ENCODE measurements at places on chromosomes 2 and 18.

DNA sequence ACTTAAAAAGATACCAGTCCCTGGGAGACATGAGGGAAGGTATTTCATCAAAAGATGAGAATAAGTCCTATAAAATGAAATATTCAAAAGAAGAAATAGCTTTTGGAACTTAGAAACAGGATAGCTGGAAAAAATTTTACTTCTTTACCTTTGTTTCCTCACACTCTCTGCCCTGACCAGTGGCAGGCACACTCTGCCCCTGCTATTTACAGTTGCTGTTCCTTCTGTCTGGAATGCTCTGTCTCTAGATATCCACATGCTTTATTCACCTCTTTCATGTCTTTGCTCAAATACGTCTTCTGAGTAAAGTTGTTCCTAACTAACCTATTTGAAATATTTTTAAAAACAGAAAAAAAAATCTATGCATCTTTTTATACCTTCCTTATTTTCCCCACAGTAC lies 125.6 kb downstream of the PTRHD1 start:
- H3K4me1 ChIP-seq = no peaks in the 10 kb centered on the region
- no peak overlapping the region for H3K27ac ChIP-seq
- H3K36me3 ChIP-seq = no peaks in the 10 kb centered on the region

DNA sequence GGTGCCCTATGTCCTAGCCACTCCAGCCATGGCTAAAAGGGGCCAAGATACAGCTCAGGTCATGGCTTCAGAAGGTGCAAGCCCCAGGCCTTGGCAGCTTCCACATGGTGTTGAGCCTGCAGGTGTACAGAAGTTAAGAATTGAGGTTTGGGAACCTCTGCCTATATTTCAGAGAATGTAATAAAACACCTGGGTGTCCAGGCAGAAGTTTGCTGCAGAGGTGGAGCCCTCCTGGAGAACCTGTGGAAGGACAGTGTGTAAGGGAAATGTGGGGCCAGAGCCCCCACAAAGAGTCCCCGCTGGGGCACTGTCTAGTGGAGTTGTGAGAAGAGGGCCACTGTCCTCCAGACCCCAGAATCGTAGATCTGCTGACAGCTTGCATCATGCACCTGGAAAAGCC lies 74.1 kb downstream of the SMIM21 start:
- peaks cover 28% of the 10 kb centered on the region for H3K36me3 ChIP-seq
- DNase-seq = no peak
- no peak overlapping the region for H3K4me3 ChIP-seq
- peaks cover 13% of the 10 kb centered on the region for H3K4me1 ChIP-seq
- peaks cover 36% of the 10 kb centered on the region for H3K27me3 ChIP-seq

- no peak overlapping the region for H3K4me3 ChIP-seq
- no peaks in the 10 kb centered on the region for H3K36me3 ChIP-seq
- H3K4me1 ChIP-seq = no peaks in the 10 kb centered on the region
- no peaks in the 10 kb centered on the region for H3K27me3 ChIP-seq
- no peak overlapping the region for H3K27ac ChIP-seq
These were observed 62.1 kb upstream of the REL start for GRCh38 chr2:60819155-60819862.

DNA sequence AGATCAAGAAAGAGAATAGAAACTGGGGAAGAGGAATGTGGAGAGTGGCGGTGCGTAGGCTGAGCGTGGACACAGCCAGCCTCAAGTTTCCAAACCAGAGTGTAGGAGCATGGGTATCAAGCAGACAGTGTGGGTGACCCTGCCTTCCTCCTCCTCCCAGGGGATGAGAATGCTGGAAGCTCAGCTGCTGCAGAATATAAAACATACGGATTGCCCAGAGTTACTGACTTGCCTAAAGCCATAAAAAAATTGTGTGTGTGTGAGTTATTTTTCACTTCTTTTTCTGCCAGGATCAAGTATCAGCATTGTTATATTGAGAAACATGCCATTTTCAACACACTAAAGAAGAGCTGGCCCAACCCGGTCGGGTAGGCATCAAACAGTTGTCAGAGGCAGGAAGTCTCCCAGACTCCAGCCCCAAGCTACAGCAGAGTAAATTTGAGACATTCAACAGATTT lies 333.3 kb upstream of the ACVR2A start:
- H3K4me1 ChIP-seq = peaks cover 22% of the 10 kb centered on the region
- no peak for DNase-seq
- no peaks in the 10 kb centered on the region for H3K36me3 ChIP-seq

DNA sequence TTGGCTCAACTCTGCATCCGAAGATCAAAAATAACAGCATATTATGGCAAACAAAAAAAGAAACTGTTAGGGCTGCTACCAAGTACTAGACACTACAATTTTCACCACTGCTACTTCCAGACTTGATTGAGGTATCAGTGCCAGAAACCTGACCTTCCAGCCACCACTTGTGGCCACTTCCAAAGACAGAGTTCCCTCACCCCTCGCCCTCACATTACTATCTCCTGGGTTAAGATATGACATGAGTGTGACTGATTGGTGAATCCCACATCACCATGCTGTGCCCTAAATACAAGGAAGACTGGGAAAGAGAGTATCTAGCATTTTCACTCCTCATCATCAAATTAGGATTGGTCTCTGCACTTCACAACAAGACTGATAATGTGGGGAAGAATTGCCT lies 296.1 kb upstream of the NT5C1B start:
- no peak overlapping the region for H3K27ac ChIP-seq
- DNase-seq = no peak
- H3K4me3 ChIP-seq = no peak overlapping the region
- H3K27me3 ChIP-seq = no peaks in the 10 kb centered on the region
- H3K4me1 ChIP-seq = no peaks in the 10 kb centered on the region

DNA sequence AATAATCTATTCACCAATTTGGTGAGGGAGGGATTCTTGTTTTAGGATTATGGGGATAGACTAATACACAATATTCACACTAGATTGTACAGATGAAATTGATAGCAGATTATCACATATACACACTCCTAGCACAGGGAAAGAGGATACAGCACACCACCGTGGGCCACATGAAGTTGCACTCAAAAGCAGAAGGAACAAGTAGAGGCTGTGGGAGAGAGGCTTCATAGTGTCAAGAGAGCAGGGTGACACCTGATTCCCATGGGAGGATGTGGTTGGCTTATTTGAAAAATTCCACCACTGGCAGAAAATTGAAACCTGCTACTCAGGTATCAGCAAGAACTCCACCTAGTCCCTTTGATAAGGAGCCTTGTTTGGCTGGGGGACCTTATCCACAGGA lies 395.6 kb downstream of the SPAG16 start:
- H3K36me3 ChIP-seq = no peaks in the 10 kb centered on the region
- DNase-seq = no peak
- H3K4me3 ChIP-seq = no peak overlapping the region
- no peak overlapping the region for H3K27ac ChIP-seq
- no peaks in the 10 kb centered on the region for H3K4me1 ChIP-seq
- no peaks in the 10 kb centered on the region for H3K27me3 ChIP-seq

GRCh38 chr2:159215116-159215515 lies 71.4 kb downstream of the WDSUB1 start:
- no peak overlapping the region for H3K4me3 ChIP-seq
- no peaks in the 10 kb centered on the region for H3K27me3 ChIP-seq
- H3K4me1 ChIP-seq = peaks cover 25% of the 10 kb centered on the region
- peaks cover 23% of the 10 kb centered on the region for H3K36me3 ChIP-seq
- DNase-seq = no peak

DNA sequence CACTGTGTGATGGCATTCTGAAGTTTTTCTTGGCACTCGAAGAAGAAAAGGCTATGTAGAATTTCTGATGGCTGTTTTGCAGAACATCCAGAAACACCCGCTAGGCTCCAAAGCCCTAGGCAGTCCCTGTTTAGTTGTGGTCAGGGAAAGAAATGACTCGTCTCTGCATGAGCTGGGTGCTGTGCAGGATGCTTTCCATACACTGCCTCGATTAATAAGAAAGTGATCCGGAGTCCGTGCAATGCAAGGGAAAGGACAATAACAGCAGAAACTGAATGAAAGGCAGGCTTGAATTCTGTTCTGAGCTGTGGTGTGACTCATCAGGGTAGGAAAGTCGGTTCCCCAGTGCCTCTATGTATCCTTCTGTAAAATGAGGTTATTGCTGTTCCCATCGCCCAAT lies 18.7 kb downstream of the MAPRE3 start:
- no peaks in the 10 kb centered on the region for H3K27me3 ChIP-seq
- H3K4me1 ChIP-seq = no peaks in the 10 kb centered on the region
- DNase-seq = no peak
- H3K36me3 ChIP-seq = no peaks in the 10 kb centered on the region
- H3K4me3 ChIP-seq = no peak overlapping the region

- H3K36me3 ChIP-seq = no peaks in the 10 kb centered on the region
- DNase-seq = no peak
- H3K27ac ChIP-seq = no peak overlapping the region
- peaks cover 5% of the 10 kb centered on the region for H3K4me1 ChIP-seq
These were observed 45.4 kb downstream of the RASGRP3 start for GRCh38 chr2:33521791-33522281.

DNA sequence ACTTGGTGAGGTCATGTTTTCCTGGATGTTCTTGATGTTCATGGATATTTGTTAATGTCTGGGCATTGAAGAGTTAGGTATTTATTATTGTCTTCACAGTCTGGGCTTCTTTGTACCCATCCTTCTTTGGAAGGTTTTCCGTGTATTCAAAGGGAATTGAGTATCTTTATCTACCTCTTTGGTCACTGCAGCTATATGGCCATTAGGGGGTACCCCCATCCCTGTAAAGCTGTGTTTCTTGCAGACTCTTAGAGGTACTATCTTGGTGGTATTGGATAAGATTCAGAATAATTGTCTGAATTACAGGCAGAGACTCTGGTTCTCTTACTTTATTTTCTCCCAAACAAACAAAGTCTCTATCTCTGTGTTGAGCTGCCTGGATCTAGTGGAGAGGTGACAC lies 401.6 kb upstream of the FSIP2 start:
- no peaks in the 10 kb centered on the region for H3K27me3 ChIP-seq
- no peak for DNase-seq
- no peaks in the 10 kb centered on the region for H3K4me1 ChIP-seq
- H3K36me3 ChIP-seq = no peaks in the 10 kb centered on the region
- H3K4me3 ChIP-seq = no peak overlapping the region

GRCh38 chr2:7430869-7431641 lies 513.8 kb downstream of the RNF144A start:
- H3K4me3 ChIP-seq = peak overlapping the region; percentile 67
- H3K27ac ChIP-seq = peak overlapping the region; percentile 65
- peaks cover 6% of the 10 kb centered on the region for H3K36me3 ChIP-seq
- no peaks in the 10 kb centered on the region for H3K27me3 ChIP-seq

DNA sequence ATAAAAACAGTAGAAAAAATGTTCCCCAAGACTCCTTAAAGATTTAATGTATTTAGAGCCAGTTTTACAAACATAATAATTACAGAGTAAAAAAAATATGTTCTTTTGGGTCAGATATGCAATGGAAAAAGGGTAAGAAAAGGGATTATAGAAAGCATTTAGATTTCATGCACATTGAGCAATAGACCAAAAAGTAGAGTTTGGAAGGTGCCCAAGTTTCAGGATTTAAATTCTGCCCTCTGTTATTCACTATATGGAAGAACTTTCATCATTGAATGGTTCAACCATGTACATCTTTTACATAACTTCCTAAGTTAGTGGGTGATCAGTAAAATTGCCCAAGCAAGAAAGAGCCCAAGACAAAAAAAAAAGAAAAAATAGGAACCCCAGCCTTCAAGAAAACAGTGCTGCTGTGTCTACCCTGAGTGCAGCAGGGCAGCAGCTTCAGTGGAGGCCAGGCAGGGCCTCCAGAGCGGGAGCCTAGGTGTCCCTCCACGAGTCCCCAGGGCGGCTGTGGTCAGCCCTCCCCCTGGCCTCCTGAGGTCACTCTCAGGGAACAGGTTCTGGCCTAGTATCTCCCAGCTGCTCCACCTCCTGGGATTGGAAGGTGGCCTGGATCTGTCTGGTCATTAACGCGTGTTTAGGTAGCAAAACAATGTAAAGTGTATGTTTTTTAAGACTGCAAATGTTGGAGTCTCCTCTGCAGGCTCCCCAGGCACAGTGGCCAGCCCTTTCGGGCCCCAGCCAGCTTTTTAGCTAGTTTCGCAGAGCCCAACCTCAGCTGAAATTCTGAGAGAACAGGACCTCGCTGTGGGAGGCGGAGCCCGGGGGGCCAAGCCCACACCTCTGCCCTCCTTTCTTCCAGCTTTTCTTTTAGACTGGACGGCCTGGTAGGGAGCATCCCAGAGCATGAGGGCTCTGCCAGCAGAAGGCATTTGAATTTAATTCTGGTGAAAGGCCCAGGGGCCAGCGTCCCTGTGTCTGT lies 77.3 kb downstream of the TEX51 start:
- H3K27ac ChIP-seq = no peak overlapping the region
- DNase-seq = no peak
- H3K36me3 ChIP-seq = no peaks in the 10 kb centered on the region
- no peak overlapping the region for H3K4me3 ChIP-seq
- H3K27me3 ChIP-seq = peaks cover 10% of the 10 kb centered on the region
- H3K4me1 ChIP-seq = peaks cover 7% of the 10 kb centered on the region

- peak overlapping the region; percentile 80 for H3K27ac ChIP-seq
- DNase-seq = peak; percentile 8
- no peaks in the 10 kb centered on the region for H3K36me3 ChIP-seq
- peaks cover 26% of the 10 kb centered on the region for H3K4me1 ChIP-seq
- peak overlapping the region; percentile 88 for H3K4me3 ChIP-seq
These were observed 693 bp downstream of the UBE2F start for GRCh38 chr2:237967463-237967951.

GRCh38 chr2:37262522-37262921 lies 31.1 kb downstream of the NDUFAF7 start:
- no peaks in the 10 kb centered on the region for H3K4me1 ChIP-seq
- peaks cover 4% of the 10 kb centered on the region for H3K36me3 ChIP-seq
- no peak for DNase-seq
- H3K27ac ChIP-seq = no peak overlapping the region

DNA sequence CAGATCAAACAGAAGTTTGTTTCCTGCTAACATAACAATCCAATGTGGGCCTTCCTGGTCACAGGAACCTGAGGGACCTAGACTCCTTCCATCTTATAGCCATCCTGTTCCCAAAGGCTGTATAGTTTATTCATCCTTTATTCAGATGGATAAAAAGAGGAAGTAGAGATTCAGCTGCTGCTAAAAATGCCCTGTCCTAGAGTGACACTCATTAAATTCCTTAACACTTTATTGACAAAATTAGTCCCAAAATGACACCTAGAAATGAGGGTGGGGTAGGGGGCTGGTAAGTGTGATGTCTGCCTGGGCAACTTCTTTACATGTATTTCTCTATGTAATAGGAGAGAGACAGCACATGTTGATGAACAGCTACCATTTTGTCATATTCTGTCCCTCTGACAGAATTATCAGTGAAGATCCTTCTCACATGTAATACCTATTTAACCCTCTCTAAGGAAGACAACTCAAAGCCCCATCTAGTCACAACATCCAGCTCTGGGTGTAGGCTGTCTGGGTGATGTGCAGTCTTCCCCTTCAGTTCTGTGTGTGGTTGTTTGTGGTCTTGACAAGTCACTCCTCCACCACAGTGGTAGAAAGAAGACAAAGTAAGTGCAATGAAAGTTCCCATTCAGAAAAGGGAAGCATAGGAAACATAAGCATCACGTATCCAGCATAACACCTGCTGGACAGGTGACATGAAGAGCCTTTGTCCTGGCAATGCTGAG lies 253.9 kb upstream of the CNTNAP5 start:
- no peak for DNase-seq
- H3K4me1 ChIP-seq = no peaks in the 10 kb centered on the region
- H3K27ac ChIP-seq = no peak overlapping the region
- H3K36me3 ChIP-seq = no peaks in the 10 kb centered on the region
- no peak overlapping the region for H3K4me3 ChIP-seq

Measured in neural crest cell (in vitro differentiated cells).